ENCODE measurements at places on chromosomes 16 and 17. TPM values are rescaled to one million over a fixed set of nuclear protein-coding genes. Genes with fewer than 3 reads are reported as not detected.
A peak's percentile ranks its signal among the peaks of the same experiment; 100 is the strongest.

DNA sequence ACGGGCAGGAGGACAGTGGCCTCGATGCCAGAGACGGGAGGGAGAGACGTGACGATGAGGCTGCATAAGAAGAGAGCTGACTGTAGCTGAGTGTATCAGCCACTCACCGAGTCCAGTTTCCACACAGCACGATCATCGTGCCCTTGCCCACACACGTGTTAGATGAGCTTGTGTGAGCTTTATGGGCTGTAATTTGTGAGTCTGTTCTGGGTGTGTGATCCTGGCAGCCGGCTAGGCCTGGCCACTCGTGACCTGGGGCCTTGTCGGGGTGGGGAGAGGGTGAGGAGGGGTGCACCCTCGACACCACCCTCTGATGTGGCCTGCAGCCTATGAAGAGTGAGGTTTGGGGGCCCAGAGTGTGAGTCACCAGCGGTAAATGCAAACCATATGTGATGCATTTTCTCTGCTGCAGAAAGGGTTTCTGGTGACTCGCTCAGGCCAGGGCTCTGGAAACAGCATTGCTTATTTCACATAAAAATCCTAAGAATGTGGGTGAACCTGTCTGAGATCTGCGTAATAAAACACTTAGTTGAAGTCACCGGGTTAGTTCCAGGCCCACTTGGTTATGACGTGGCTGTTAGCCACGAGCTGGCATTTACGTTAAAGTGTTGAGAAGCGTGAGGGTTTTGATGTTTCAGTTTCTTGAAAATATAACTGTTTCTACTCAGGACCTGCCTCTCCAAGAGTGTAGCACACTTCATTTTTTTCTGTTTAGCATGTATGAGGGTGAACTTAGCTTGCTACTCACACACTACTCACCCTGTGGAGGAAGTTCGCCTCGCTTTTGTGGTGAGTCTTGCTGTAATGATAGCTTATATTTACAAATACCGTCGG, 4.2 kb downstream of the METRNL start:
- DNase-seq = no peak
- H3K4me3 ChIP-seq = no peak overlapping the region
- peak overlapping the region; percentile 95 for H3K27ac ChIP-seq
- H3K27me3 ChIP-seq = no peaks in the 10 kb centered on the region
- no peaks in the 10 kb centered on the region for H3K36me3 ChIP-seq

DNA sequence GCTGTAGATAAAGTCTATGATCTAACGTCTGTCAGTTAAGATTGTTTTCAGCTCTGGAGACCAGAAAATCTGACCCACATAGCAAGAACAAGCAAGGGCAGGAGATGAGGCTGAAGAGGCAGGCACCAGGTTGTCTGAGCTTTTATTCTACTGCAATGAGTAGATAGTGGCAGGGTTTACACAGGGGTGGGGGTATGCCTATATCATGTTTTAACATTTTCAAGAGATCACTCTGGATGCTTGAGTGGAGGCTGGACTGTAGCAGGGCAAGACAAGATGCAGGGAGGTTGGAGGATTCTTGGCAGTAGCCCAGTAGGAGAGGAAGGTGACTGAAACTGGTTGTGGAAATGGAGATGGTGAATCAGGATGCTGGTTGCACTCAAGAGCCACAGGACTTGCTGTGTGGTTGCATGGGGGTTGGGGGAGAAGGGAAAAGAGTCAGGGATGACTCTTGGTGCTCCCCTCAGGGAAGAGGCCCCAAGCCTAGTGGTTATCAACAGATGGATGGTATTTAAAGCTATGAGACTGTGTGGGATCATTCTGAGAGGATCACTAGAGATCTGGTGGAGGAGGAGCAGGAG, 143.1 kb upstream of the KCNJ18 start:
- peaks cover 17% of the 10 kb centered on the region for H3K4me1 ChIP-seq
- no peak overlapping the region for H3K4me3 ChIP-seq
- H3K36me3 ChIP-seq = peaks cover 14% of the 10 kb centered on the region
- DNase-seq = no peak
- no peak overlapping the region for H3K27ac ChIP-seq

DNA sequence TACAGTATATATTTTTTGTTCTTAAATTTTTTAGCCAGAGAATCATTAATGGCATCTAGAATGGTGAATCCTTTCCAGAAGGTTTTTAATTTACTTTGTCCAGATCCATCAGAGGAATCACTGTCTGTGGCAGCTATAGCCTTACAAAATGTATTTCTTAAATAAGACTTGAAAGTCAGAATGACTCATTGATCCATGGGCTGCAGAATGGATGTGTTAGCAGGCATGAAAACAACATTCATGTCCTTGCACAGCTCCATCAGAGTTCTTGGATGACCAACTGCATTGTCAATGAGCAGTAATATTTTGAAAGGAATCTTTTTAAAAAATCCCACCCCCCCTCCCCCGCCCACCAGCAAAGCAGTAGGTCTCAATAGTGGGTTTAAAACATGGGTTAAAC, 51.4 kb downstream of the CACNG1 start:
- DNase-seq = no peak
- H3K27me3 ChIP-seq = no peaks in the 10 kb centered on the region
- H3K36me3 ChIP-seq = peaks cover 9% of the 10 kb centered on the region
- no peak overlapping the region for H3K27ac ChIP-seq
- no peak overlapping the region for H3K4me3 ChIP-seq

Gene COX6A2
- total RNA-seq = not detected

Gene PPP1R1B
- 10.4 TPM for total RNA-seq

Gene C16orf92
- not detected for total RNA-seq

Gene FAM171A2
- total RNA-seq = 1.0 TPM

DNA sequence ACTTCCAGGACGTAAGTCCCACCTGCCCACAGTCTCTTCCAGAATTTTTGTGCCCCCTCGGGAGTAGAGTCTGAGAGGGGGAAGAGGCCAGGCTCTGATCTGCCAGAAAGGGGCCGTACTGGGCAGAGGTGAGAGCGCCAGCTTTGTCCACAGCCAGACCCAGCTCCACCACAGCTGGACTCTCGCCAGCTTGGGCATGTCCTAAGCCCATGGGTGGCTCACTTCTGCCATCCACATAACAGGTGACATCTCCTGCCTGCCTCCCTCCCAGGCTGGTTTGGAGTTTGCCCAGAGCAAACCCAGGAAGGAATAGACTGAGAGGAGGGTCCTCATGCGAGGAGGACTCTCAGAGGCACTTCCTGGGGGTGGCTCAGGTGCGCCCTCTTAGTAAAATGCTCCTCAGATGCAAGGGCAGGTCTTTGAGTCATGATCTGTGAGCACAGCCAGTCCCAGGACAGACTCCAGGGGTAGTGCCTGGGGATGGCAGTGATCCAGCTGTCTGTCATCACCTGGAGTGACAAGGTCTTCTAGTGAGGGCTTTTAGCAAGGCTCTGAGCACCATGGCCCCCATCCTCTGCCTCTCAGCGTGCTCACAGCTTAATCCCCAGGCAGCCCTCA, 89.2 kb downstream of the AMFR start:
- H3K4me1 ChIP-seq = no peaks in the 10 kb centered on the region
- DNase-seq = no peak
- no peak overlapping the region for H3K4me3 ChIP-seq
- H3K27ac ChIP-seq = no peak overlapping the region
- no peaks in the 10 kb centered on the region for H3K36me3 ChIP-seq

GRCh38 chr16:67246081-67246755, 1.1 kb downstream of the FHOD1 start:
- DNase-seq = no peak
- peak overlapping the region; percentile 95 for H3K27ac ChIP-seq
- peaks cover 38% of the 10 kb centered on the region for H3K4me1 ChIP-seq

- DNase-seq = no peak
- H3K4me1 ChIP-seq = no peaks in the 10 kb centered on the region
- no peaks in the 10 kb centered on the region for H3K27me3 ChIP-seq
- no peaks in the 10 kb centered on the region for H3K36me3 ChIP-seq
- no peak overlapping the region for H3K4me3 ChIP-seq
Measured at GRCh38 chr17:76867578-76868175, 527 bp upstream of the MGAT5B start.

GRCh38 chr17:66076546-66077190, 115.3 kb downstream of the CEP112 start:
- DNase-seq = no peak
- H3K27ac ChIP-seq = no peak overlapping the region
- no peak overlapping the region for H3K4me3 ChIP-seq
- H3K27me3 ChIP-seq = no peaks in the 10 kb centered on the region
- no peaks in the 10 kb centered on the region for H3K36me3 ChIP-seq

- no peak overlapping the region for H3K27ac ChIP-seq
- H3K4me3 ChIP-seq = no peak overlapping the region
- H3K36me3 ChIP-seq = no peaks in the 10 kb centered on the region
- H3K4me1 ChIP-seq = no peaks in the 10 kb centered on the region
- no peak for DNase-seq
- no peaks in the 10 kb centered on the region for H3K27me3 ChIP-seq
Measured at GRCh38 chr16:76681296-76681695, 404.1 kb downstream of the CNTNAP4 start.

- H3K27ac ChIP-seq = no peak overlapping the region
- H3K4me3 ChIP-seq = no peak overlapping the region
- no peak for DNase-seq
- H3K27me3 ChIP-seq = no peaks in the 10 kb centered on the region
Measured at GRCh38 chr17:32741381-32741780, 135.5 kb downstream of the MYO1D start.

Gene TBC1D3D
- not detected for total RNA-seq

Gene CHMP6
- total RNA-seq = 30.6 TPM

DNA sequence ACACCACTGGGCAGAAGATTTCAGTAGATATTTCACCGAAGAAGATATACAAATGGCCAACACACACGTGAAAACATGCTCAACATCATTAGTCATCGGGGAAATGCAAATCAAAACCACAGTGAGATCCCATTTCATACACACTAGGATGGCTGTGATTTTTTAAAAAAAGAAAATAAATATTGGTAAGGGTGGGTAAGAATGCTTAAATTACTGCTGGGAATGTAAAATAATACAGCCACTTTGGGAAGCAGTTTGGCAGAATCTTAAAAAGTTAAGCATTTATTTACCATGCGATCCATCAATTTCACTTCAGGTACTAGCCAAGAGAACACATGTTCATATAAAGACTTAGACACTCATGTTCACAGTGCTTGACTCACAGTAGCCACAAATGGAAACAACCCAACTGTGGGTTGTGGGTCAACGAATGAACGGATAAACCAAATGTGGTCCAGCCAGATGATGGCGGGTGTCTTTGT, 6.5 kb upstream of the C16orf74 start:
- H3K4me3 ChIP-seq = no peak overlapping the region
- DNase-seq = no peak
- no peaks in the 10 kb centered on the region for H3K4me1 ChIP-seq
- H3K27me3 ChIP-seq = peaks cover 21% of the 10 kb centered on the region
- no peaks in the 10 kb centered on the region for H3K36me3 ChIP-seq
- H3K27ac ChIP-seq = no peak overlapping the region

DNA sequence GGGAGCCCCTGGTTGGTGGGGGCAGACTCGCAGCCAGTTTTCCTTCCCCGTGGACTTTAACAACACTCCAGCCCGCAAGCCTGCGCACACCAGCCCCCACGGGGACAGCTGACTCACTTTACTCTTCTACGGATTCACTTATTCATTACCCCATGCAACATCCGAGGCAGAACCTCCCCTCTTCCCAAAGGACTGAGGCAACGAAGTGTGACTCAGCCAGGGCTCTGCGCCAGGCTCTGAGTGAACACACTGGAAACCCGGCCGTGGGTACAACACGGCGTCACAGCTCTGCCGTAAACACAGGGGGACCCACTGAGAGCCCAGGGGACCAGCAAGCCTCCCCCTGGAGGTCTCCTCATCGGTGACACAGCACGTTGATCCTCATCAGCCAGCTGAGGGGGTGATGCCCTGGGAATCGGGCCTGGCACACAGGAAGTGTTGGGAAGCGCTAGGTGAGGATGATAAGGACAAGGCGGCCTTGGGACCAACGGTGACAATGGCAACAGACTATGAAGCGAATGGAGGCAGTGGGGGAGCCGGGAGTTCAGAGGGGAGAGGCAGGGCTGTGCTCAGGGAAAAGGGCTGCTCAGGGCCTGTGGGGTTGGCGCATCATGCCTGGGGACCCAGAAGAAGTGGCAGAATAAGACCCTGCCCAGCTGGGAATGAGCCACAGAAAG, 14.6 kb downstream of the COTL1 start:
- H3K27me3 ChIP-seq = no peaks in the 10 kb centered on the region
- H3K4me1 ChIP-seq = peaks cover 75% of the 10 kb centered on the region
- peak; percentile 88 for DNase-seq
- H3K36me3 ChIP-seq = no peaks in the 10 kb centered on the region

GRCh38 chr16:64907844-64908243, 214.0 kb downstream of the CDH11 start:
- no peaks in the 10 kb centered on the region for H3K36me3 ChIP-seq
- H3K27me3 ChIP-seq = no peaks in the 10 kb centered on the region
- no peak for DNase-seq

Gene C17orf58
- 2.3 TPM for total RNA-seq

DNA sequence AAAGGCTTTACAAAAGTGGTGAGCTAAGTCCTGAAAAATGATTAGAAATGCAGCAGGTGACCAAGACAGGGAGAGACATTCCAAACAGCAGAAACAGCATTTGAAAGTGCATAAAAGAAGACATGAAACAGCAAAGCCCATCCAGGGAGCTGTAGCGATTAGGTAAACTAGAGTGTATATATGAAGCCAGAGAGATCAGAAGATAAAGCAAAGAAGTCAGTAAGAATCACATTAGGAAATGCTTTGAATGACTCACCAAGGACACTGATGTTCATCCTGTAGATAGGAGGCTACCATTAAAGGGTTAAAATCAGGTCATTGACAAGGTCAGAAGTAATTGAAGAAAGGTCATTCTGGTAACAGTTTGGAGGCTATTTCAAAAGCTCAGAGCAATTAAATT, 27.6 kb upstream of the VAT1L start:
- DNase-seq = no peak
- no peaks in the 10 kb centered on the region for H3K4me1 ChIP-seq
- H3K27ac ChIP-seq = no peak overlapping the region
- H3K27me3 ChIP-seq = no peaks in the 10 kb centered on the region
- no peaks in the 10 kb centered on the region for H3K36me3 ChIP-seq

DNA sequence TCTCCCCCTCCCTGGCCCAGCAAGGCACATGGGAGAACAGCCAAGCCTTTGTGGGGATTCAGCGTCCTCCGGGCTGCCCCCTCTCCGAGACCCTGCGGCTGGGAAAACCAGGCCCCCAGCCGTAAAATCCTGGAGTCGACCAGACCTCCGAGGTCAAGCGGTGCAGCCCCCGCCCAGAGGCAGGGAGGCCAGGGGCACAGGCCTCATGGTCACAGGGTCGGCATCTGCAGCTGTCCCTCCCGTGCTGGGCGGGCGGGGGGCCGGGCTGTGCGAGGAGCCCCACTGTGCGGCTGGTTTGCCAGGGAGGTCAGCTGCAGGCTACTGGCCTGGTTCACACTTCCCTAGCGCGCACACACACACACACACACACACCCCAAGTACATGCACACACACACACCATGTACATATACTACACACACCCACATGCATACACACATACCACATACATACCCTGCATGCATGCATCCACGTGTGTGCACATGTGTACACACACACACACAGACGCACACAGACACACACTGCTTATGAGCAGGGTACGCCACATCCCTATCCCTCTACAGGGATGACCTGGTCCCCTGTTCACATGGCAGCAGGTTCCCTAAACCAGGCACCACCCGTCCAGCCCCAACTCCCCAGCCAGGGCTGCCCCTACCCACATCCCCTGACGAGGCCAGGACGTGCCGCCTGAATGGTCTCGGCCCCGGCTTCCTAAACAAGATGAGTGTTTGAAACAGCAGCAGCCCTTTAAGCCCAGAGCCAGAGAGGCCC, 108.9 kb upstream of the CIBAR2 start:
- no peaks in the 10 kb centered on the region for H3K27me3 ChIP-seq
- H3K27ac ChIP-seq = no peak overlapping the region
- DNase-seq = no peak
- peaks cover 32% of the 10 kb centered on the region for H3K4me1 ChIP-seq

Gene RTN4RL1
- total RNA-seq = 12.6 TPM

Gene HOXB5
- total RNA-seq = 1.8 TPM

Measured in tibial nerve (tissue), 4 donors.